ENCODE measurements at places on chromosomes 2 and 18. TPM values are rescaled to one million over a fixed set of nuclear protein-coding genes. Genes with fewer than 3 reads are reported as not detected.

GRCh38 chr18:57197261-57197660 is 50.4 kb downstream of the BOD1L2 start:
- H3K27ac ChIP-seq = no peak overlapping the region
- H3K4me3 ChIP-seq = no peak overlapping the region
- no peaks in the 10 kb centered on the region for H3K27me3 ChIP-seq

DNA sequence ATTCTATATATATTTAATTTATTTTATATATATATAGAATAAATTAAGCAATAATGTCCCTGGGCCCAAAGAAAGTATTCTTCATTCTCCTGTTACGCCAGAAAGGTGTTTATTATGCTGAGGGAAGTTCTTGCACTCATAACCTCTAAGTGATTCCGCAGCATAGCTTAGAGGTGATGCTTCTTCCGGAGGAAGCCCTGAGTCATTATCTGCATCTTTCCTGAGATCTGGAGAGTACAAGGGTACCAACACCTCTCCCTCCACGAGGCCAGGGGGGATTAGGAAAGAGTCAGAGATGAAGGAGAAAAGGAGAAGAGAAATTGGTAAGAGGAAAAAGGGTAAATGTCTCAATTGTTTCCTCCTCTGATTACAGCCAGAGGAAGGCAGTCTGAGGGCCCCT is 43.1 kb upstream of the RTN4 start:
- no peak overlapping the region for H3K4me3 ChIP-seq
- H3K27ac ChIP-seq = no peak overlapping the region
- DNase-seq = no peak

CDK15 gene
- 24.1 TPM for total RNA-seq

NEU2 gene
- total RNA-seq = not detected

GRCh38 chr2:128091726-128092080 is 703 bp downstream of the UGGT1 start:
- H3K4me1 ChIP-seq = peaks cover 41% of the 10 kb centered on the region
- peak overlapping the region; percentile 87 for H3K27ac ChIP-seq
- H3K36me3 ChIP-seq = no peaks in the 10 kb centered on the region
- peak overlapping the region; percentile 75 for H3K4me3 ChIP-seq
- peak; percentile 37 for DNase-seq

TUBB8B gene
- total RNA-seq = not detected

GRCh38 chr2:108534584-108535356 is 500 bp downstream of the LIMS1 start:
- peak overlapping the region; percentile 65 for H3K4me3 ChIP-seq
- H3K36me3 ChIP-seq = no peaks in the 10 kb centered on the region
- peaks cover 58% of the 10 kb centered on the region for H3K4me1 ChIP-seq

OR6B2 gene
- not detected for total RNA-seq

GRCh38 chr18:36526611-36527010 is 229.1 kb downstream of the FHOD3 start:
- no peak overlapping the region for H3K27ac ChIP-seq
- DNase-seq = no peak
- no peak overlapping the region for H3K4me3 ChIP-seq
- H3K27me3 ChIP-seq = no peaks in the 10 kb centered on the region

DNA sequence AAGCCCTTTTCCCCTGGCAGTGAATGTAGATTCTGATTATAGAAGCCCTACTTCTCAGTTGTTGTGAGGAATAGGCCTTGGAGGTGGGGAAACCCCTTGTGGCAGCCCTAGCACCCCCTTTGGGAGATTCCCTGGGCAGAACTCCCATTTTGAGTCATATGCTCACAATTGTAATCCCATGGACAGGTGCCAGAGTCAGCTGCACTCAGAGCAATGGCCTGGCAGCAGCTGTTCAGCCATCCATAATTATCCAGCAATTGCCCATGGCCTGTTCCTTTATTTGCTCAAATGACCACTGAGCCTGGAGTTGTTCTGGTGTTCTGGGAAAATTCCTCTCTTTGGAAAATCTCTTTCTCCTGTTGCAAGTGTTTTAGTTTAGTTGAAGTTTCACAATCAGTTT is 71.7 kb downstream of the PTRHD1 start:
- H3K4me1 ChIP-seq = no peaks in the 10 kb centered on the region
- no peaks in the 10 kb centered on the region for H3K27me3 ChIP-seq
- no peak overlapping the region for H3K4me3 ChIP-seq
- H3K27ac ChIP-seq = peak overlapping the region; percentile 12
- H3K36me3 ChIP-seq = peaks cover 9% of the 10 kb centered on the region

GRCh38 chr2:176642074-176642473 is 372.8 kb downstream of the MTX2 start:
- no peak for DNase-seq
- no peaks in the 10 kb centered on the region for H3K36me3 ChIP-seq
- peaks cover 97% of the 10 kb centered on the region for H3K27me3 ChIP-seq
- H3K27ac ChIP-seq = no peak overlapping the region
- peaks cover 4% of the 10 kb centered on the region for H3K4me1 ChIP-seq

GRCh38 chr2:182941121-182941722 is 74.8 kb upstream of the FRZB start:
- H3K4me1 ChIP-seq = no peaks in the 10 kb centered on the region
- H3K4me3 ChIP-seq = no peak overlapping the region
- no peaks in the 10 kb centered on the region for H3K36me3 ChIP-seq

DNA sequence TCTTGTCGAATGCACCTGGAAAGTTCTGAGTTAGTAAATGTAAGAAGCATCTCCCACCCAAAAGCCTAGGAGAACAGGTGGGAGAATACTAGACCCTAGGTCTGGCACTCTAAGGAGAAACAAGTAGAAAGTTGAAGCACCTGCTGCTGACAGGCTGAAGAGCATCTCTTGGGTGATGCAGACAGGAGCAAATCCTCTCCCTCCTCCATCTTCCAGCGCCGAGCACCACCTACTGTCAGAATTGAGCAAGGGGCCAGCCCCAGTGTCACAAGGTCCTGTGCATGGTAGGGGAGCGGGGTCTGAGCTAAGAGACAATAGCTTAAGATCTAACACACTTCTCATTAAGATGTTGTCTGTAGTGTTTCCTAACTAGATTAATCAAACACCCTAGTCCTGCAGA is 52.9 kb downstream of the HK2 start:
- H3K27me3 ChIP-seq = no peaks in the 10 kb centered on the region
- DNase-seq = no peak
- H3K36me3 ChIP-seq = peaks cover 89% of the 10 kb centered on the region
- no peak overlapping the region for H3K4me3 ChIP-seq

DNA sequence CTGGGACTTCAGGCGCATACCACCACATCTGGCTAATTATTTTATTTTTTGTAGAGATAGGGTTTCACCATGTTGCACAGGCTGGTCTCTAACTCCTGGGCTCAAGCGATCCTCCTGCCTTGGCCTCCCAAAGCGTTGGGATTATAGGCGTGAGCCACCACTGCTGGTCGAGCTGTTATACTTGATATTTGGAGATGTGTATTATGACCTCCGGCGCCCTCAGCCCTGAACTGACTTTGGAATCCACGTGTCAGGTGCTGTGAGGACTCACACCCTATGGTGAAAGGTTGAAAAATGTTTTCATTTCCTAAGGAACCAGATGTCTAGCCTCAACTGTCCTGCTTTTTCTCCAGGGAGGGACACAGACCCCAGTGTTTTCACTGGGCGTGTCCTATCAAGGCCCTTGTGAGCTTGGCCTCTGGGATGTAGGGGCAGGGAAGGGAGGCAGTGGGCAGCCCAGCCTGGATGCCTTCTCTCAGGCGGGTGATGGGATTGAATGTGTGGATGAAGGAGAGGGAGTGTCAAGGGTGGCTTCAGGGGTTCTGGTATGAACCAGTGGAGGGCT is 56.4 kb upstream of the HAAO start:
- no peak overlapping the region for H3K27ac ChIP-seq
- no peak overlapping the region for H3K4me3 ChIP-seq
- H3K4me1 ChIP-seq = peaks cover 32% of the 10 kb centered on the region
- no peak for DNase-seq
- H3K36me3 ChIP-seq = no peaks in the 10 kb centered on the region

DNA sequence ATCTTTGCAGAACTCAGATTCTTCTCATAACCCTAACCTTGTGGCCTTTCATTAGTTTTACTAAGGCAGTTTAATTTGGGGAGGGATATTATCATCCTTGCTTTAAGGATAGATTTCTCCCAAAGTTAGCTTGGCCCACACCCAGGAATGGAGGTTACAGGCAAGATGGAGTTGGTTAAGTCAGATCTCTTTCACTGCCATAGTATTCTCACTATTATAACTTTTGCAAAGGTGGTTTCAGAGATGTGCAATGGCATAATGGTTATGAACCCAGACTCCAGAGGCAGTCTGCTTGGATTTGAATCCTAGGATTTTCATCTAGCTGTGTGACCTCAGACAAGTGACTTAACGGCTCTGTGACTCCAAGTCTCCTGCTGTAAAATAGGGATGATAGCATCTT is 48.7 kb upstream of the NDUFV2 start:
- no peak overlapping the region for H3K27ac ChIP-seq
- H3K4me1 ChIP-seq = no peaks in the 10 kb centered on the region
- H3K27me3 ChIP-seq = no peaks in the 10 kb centered on the region

DNA sequence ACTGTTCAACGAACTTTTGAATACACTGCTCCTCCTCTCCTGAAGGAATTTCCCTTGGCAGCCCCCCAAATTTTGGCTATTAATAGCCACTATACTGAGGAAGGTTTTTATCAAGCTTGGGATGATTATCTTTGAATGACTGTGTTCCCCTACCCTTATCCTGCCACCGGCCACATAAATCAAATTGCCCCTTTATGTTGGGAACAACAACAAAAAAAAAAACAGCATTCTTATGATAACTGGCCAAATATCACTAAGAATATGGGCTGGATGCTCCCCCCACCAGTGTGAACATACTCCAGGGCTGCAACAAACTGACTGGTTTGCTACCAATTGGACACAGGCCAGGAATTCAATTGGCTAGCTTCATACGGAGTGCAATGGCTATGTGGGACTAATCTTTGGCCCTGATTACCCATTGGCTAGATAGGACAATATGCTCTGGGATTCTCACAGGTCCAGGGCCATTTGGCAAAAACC is 20.6 kb downstream of the DUSP11 start:
- peak; percentile 40 for DNase-seq
- H3K4me3 ChIP-seq = no peak overlapping the region
- H3K36me3 ChIP-seq = peaks cover 18% of the 10 kb centered on the region
- H3K27ac ChIP-seq = no peak overlapping the region
- H3K4me1 ChIP-seq = peaks cover 7% of the 10 kb centered on the region

PUS10 gene
- total RNA-seq = 1.8 TPM

ITGA4 gene
- 40.4 TPM for total RNA-seq

DNA sequence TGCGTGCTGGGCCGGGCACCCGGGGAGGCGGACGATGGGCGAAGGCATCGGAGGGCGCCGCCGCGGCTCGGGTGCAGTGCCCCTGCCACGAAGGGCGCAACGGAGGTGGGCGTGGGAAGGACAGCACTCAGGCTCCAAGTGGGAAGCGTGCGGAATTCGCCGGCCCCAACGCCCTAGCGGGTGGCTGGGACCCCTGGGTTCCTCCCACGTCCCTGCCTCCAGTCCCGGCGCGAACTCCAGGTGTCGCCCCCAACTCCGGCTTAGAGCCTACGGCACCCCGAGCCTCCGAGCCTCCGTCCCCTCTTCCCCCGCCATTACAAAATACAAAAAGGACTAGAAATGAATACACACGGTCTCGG is 1.3 kb downstream of the CYP27C1 start:
- H3K27ac ChIP-seq = no peak overlapping the region
- H3K4me1 ChIP-seq = peaks cover 23% of the 10 kb centered on the region
- peaks cover 36% of the 10 kb centered on the region for H3K27me3 ChIP-seq
- H3K4me3 ChIP-seq = peak overlapping the region; percentile 52
- no peaks in the 10 kb centered on the region for H3K36me3 ChIP-seq

GRCh38 chr2:11024259-11024645 is 112.5 kb downstream of the KCNF1 start:
- H3K36me3 ChIP-seq = no peaks in the 10 kb centered on the region
- peak; percentile 39 for DNase-seq
- H3K27ac ChIP-seq = no peak overlapping the region
- H3K27me3 ChIP-seq = no peaks in the 10 kb centered on the region

DNA sequence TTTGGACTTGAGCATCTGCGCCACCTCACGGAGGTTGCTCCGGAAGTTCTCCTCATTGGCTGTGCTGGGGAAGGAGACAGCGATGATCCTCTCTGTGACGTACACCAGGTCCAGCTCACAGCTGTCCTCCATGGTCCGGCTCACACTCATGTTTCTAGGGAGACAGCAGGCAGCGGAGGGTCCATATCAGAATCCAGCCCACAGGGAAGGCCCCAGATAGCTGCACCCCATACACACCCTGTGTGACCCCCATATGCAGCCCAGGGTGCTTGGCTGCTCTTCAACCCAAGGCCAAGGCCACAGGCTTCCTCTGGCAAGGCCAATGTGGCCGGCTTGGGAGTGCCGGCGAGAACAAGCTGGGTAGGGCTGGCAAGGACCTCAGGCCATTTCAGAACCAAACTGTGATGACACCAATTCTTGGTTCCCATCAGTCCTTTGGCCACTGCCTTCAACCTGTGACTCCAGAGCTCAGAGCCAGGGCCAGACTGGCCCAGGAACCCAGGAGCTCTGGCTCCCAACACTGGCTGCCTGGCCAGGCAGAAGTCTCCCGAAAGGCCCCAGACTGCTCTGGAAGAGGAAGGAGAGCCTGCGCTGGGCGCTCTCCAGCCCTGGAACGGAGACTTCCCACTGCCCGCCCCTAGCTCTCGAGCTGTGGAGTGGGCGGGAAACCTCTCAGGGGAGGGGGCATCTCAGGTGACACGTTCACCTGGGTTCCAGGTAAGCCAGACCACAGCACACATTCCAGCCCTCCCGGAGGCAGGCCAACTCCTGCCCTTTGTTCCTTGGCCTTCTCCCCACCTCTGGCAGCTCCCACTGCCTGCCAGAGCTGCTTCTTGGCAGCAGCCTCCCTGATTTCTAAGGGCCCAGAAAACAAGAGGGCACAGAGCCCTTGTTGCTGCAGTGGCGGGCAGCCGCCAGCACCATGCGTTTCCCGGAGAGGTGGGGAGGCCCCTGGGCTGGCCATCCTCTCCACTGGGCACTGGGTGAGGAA is 104.7 kb downstream of the TNS1 start:
- H3K27ac ChIP-seq = peak overlapping the region; percentile 88
- peaks cover 78% of the 10 kb centered on the region for H3K4me1 ChIP-seq
- H3K36me3 ChIP-seq = peaks cover 48% of the 10 kb centered on the region
- no peak for DNase-seq
- no peak overlapping the region for H3K4me3 ChIP-seq

DNA sequence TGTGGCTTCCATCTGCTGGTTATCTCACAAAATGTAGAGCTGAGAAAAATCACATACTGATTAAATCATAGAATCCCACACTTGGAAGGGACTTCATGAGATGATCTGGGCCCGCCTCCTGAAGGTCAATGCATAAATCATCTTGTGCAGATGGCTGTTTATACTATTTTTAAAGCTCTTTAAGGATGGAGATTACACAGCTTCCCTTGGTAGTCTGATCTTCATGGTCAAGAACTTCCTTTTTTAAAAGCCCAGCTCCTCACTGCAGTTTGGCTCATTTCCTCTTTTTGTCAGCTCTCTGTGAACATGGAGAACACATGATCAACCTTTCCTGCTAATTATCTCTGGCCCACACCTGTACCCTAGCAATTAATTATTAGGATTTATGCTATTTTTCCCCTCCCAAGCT is 25.9 kb downstream of the GCG start:
- H3K27me3 ChIP-seq = no peaks in the 10 kb centered on the region
- no peaks in the 10 kb centered on the region for H3K4me1 ChIP-seq
- H3K27ac ChIP-seq = no peak overlapping the region
- H3K36me3 ChIP-seq = no peaks in the 10 kb centered on the region
- DNase-seq = no peak
